Lung microvascular endothelial cell (primary cell): ENCODE measurements at places on chromosomes 6 and 20. TPM values are rescaled to one million over a fixed set of nuclear protein-coding genes. Genes with fewer than 3 reads are reported as not detected.

The STX16 gene
- 17.2 and 22.8 TPM in 2 replicates for total RNA-seq

The TTLL9 gene
- total RNA-seq = under 0.01 and 0.22 TPM in 2 replicates

The TRIM31 gene
- total RNA-seq = not detected in 2 replicates

The GOPC gene
- total RNA-seq = 22.0 and 34.1 TPM in 2 replicates

DNA sequence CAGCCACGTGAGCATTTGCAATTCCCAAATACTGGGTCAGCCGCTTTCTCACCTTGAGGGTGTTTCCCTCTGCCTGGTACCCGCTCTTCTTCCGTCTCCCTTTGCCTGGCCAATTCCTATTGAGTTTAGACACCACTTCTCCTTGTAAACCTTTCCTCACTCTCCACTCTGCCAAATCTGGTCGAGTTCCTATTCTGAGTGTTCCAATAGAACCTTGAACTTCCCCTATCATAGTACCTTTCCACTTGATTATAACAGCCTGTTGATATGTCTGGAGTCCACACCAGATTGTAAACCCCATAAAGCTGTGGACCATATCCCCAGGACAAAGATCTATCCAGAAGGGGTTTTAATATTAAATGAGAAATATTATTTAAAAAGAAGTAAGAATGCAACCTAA, 36.0 kb upstream of the EDN1 start:
- no peak for DNase-seq

GRCh38 chr6:138285800-138286199, 67.5 kb upstream of the PBOV1 start:
- no peak for DNase-seq

GRCh38 chr6:50610562-50610961, 102.8 kb upstream of the TFAP2D start:
- DNase-seq = peak; percentile 3

DNA sequence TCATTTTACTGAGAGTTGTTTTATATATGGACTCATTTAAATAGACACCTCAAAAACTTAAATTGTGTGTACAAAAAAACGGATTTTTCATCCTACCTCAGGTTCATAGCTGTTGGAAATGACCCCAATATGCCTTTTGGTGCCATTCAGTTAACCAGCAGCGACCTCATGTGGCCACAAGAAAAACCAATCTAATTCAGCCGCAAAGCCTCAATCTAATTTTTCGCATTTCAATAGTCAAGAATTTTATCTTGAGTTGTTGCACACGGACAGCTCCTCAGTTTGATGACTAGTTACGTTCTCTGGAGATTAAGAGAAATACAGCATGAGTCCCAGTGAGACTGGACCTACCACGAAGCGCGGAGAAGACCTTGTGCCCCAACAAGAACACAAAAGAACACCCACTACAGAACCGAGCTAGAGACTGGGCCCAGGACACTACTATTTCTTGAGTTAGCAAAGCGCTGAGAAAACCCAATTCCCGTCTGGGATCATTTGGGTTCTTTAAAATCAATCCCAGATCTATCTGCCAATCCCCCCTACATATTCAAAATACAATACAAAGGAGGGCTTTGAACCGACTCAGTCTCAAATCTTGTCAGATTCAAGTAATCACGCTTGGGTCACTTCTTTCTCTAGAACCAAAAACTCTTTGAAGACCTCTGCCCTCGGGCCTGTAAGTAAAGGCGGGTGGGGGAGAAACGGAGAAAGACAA, 1.1 kb downstream of the TCP11 start:
- peak; percentile 79 for DNase-seq

DNA sequence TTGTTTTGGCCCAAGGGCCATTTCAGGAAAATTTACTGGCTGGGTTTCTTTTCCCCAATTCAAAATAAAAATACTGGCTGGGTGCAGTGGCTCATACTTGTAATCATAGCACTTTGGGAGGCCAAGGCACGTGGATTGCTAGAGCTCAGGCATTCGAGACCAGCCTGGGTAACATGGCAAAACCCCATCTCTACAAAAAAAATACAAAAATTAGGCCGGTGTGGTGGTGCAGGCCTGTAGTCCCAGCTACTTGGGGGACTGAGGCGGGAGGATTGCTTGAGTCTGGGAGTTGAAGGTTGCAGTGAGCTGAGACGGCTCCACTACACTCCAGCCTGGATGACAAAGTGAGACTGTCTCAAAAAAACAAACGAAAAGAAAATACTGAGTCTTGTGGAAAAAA, 60.0 kb downstream of the NINL start:
- no peak for DNase-seq

DNA sequence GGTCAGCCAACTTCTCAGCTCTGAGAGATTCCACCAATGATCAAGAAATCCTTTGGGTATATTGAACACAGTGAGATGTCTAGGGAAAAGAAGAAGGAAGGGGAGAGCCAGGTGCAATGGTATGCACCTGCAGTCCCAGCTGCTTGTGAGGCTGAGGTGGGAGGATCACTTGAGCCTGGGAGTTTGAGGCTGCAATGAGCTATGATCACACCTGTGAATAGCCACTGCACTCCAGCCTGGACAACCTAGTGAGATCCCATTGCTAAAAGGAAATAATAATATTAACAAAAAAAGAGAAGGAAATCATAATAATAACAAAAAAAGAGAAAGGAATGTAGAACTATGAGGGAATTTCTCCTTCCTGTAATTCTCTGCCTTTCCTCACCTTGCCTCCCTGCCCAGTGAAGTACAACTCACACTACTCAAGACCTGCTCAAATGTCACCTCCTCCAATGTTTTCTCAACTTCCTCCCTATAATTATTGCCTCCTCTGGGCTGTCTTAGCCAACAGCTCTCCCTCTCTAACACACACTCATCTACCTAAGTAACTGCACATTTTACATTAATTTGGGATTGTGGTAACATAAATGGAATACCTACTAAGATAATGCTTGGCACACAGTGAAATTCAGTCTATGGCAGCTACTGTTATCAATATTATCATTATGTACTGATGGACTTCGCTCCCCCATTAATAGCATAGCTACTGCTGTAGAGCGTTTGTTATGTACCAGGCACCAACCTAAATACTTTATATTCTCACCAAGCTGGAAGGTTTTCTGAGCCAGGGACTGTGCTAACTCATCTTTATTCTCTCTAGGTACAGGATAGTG, 103.6 kb downstream of the KIF13A start:
- DNase-seq = no peak

DNA sequence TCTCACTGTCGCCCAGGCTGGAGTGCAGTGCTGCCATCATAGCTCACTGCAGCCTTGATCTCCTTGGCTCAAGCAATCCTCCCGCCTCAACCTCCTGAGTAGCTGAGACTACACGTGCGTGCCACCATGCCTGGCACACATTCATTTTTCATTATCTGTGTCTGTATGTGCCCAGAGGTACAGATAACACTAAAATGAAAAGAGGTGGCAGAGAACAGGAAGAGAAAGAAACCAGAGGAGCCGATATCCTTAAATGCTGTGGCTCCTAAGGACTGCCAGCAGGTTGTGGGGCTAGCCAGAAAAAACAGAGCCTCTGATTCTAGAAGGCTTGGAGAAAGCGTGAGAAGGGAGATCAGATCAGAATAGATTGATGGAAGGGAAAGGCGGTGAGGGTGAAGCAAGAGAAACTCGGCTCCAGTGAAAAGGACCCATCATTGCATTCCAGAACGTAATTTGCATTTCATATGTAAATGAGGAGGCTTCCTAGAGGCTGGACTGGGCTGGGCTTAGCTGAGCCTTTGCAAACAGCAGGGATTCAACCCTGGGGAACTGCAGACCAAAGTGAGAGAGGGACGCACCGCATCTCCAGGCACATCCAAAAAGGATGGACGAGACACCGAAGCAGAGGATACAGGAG, 64.2 kb downstream of the GCNT2 start:
- DNase-seq = no peak
